Stimulated activated CD8-positive, alpha-beta memory T cell treated with anti-CD3 and anti-CD28 coated beads, Interleukin-2, amount 100 ng/mL, for 48 hours (primary cell): ENCODE measurements at places on chromosomes 3 and 15.

- no peak for DNase-seq
These were observed 55.0 kb upstream of the PRR23E start for GRCh38 chr3:127137757-127138536.

- DNase-seq = no peak
These were observed 19.2 kb upstream of the SYNM start for GRCh38 chr15:99085413-99086326.

GRCh38 chr15:65767895-65768294 is 24.2 kb downstream of the DENND4A start:
- no peak for DNase-seq

DNA sequence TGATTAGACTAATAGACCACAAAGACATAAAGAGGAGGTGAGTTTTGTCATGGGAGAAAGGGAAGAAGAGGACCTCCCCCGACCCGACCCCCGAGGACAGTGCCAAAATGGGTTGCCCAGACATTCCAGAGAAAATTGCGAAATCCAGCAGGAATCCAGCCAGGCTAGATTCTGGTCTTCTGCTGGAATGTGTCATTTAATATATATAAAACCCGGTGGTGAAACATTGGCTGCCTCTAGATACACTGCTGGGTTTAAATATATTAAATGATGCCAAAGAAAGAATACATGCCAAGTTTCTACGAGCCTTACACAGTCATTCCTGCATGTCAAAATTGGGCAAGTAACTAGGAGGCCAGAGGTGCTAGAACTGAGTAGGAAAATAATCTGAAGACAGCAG is 45.3 kb upstream of the SPESP1 start:
- no peak for DNase-seq

- no peak for DNase-seq
These were observed 22.8 kb downstream of the TMEM43 start for GRCh38 chr3:14147617-14148016.

DNA sequence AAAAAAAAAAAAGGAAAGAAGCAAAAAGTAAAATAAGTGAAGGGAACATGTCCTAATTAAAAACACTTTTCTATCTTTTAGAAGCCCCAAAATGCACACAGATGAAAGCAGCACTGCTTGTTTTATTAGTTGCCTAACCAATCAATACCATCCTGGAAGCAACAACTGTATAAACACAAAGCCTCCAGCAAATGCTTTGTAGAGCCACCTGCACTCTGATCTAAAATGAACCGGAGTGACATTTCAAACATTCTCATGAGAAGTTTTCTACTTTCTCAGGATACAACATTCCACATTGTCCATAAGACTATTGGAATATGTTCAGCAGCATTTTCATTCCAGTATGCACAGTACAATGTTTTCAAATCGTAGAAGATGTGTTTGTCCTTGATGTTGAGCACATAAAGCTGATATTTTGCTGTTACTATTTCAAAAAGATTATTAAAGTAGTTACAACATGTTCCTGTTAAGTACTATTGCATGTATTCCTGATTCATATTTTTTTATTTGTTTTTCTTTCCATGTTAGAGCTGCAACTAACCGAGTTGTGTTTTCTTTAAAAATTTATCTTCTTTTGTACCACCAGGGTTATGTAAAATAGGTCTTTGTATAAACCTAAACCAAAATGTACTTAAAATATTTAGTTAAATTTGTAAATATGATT is 50.3 kb upstream of the PLSCR5 start:
- DNase-seq = no peak
